Erythroblast (primary cell): ENCODE measurements at places on chromosomes 6 and 20.

GRCh38 chr20:16147916-16148315 is 425.3 kb downstream of the KIF16B start:
- no peak for DNase-seq

DNA sequence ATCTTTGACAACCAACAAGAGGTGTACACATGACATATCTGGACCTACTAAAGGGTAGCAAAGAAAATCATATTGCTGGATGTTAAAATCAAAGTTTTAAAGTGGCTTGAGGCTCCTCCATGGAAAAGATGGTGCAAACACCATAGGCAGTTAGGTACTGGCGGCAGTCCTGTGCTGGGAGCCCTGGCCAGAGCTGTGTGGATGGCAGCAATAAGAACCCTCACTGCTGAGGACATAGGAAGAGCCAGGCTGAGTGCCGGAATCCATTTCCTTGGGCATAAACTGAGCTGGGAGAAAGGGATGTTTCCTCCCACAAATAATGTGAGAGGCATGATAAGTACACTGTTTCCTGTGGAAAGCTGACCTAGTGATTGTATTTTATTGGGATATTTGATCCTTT is 89.9 kb downstream of the ARID1B start:
- DNase-seq = no peak

GRCh38 chr20:25496165-25496967 is 88.9 kb downstream of the GINS1 start:
- no peak for DNase-seq

DNA sequence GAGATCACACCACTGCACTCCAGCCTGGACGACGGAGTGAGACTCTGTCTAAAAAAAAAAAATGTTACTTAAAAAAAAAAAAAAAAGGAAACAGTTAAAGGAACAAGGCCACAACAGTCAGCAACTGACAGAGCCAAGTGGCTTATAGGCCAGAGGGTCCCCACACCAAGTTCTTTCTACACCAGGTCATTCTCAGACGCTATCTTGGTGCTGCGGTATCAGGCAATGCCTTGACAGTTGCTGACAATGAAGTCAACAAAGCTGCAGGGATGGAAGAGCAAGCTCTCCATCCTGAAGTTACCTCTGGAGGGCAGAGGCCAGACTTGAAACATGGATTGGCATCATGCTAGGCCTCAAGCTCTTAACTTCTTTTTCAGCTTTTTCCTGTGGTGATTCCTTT is 31.9 kb downstream of the COMMD7 start:
- no peak for DNase-seq

GRCh38 chr6:79070206-79070825 is 7.7 kb downstream of the PHIP start:
- no peak for DNase-seq

- no peak for DNase-seq
Measured at GRCh38 chr6:44256775-44257024, 628 bp downstream of the SLC35B2 start.
